ENCODE measurements at places on chromosomes 4 and X.

DNA sequence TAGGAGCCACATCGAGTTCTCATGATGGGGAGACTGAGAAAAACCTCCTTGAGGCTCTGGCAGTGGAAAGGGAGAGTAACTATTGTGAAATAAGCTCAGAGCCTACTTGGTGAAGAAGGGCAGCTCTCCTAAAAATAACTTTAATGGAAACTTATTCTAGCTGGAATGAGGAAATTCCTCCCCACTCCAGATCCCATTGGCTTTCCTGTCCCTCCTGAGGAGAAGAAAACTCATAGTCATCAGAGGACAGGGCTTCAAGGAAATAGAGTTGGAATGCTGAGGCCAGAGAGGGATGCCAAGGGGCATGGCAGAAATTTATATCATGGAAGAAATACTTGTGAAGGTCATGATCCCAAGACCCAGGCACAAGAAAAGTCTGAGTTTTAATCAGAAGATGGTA, 70.7 kb upstream of the TAPT1 start:
- DNase-seq = no peak

DNA sequence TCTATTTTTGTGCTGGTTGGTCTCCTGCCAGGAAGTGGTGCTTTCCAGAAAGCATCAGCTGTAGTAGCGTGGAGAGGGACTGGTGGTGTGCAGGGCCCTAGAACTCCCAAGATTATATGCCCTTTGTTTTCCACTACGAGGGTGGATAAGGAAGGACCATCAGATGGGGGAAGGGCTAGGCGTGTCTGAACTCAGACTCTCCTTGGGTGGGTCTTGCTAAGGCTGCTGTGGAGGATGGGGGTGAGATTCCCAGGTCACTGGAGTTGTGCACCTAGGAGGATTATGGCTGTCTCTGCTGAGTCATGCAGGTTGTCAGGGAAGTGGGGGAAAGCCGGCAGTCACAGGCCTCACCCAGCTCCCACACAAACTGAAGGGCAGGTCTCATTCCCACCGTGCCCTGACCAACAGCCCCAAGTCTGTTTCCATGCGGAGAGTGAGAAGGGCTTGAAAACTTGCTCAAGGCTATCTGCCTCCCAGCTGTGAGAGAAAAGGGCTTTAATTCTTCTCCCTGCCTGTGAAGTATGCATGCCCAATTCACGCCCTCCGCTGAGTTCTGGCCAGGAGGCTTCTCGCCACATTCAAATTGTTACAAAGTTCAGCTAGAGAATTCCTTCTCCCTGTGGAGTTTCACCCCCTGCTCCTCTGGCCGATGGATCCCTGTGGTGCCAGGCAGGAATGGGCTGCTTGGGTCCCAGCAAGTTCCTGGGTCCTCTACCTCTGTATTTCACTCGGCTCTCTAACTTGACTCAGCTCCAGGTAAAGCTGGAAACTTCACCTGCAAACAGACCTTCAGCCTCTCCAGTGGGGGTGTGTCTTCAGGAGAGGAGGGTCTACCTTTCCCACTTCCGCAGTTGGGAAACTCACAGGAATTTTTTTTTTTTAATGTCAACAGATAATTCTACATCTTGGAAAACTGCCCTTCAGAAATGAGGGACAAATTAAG, 7.7 kb upstream of the CSTF2 start:
- no peak for DNase-seq

DNA sequence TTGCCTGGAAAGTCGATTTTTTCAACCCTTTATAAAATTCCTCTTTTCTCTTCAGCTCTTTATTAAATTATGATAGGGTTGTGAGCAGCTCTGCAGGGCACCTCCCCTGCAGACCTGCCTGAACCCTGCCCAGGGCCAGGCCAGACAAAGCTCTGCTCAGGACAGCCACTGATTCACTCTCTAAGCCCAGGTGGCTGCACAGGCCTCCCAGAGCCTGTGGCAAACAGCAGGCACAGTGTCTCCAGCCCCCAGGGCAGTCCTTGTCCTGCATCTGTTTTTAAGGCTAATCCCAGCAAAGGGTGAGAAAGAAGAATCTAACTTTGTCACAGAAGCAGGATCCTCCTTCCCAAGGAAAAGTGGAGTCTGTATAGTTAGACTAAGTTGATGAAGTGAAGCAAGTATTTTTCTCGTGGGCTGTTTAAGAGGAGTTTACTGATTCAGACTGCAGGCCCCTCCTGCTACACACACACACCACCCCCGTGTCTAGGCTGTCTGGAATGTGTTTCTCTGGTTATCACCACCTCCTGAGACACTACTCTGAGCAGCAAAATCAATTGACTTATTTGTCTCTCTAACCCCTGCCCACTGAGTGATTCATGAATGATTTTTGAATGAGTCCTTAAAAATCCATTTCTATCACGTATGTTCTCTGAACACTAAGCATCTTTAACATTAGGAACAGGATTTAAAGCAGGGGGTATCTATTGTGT, 101.7 kb downstream of the CHIC2 start:
- DNase-seq = peak; percentile 40

GRCh38 chrX:69021141-69021960, 143.9 kb downstream of the PJA1 start:
- DNase-seq = peak; percentile 89

DNA sequence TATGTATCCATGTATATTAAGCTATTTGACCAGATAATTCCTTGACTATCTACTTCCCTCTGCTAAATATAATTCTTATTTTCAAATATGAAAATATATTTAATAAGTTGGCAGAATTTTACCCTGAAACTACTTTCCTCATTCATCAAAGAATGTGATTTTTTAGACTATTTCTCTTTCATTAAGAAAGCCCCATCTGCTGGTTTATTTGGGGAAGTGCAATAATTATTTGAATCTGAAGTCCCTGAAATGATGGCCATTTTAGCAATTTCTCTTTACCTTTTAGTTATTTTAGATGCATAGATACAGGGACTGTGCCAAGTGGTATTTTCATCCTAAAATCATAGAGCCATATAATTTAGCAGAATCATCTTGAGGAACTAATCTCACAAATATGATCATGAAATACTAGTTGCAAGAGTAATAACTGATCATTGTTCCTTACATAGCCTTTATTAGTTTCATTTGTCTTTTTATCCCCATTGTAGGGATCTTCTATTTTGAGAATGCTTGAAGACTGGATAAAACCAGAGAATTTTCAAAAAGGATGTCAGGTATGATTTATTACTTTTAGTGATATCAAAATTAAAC, 39.0 kb downstream of the ENPEP start:
- no peak for DNase-seq

GRCh38 chr4:150004481-150004880, 73.8 kb upstream of the DCLK2 start:
- DNase-seq = no peak

DNA sequence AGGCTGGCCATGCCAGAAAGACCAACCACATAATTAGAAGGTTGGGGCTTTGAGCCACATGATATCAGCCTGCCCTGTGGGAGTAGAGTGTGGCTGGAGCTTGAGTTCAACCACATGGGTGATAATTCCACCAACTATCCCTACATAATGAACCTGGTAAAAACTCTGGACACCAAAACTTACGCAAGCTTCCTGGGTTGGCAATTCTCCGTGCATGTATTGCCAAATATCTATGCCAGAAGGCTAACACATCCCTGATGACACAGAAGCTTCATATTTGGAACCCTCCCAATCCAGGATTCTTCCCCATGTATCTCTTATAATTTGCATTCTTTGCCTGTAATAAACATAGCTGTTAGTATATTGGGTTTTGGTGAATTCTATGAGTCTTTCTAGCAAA, 68.2 kb downstream of the FUNDC1 start:
- no peak for DNase-seq

- DNase-seq = peak; percentile 98
These were observed 10.9 kb upstream of the CLTRN start for GRCh38 chrX:15675490-15675921.

DNA sequence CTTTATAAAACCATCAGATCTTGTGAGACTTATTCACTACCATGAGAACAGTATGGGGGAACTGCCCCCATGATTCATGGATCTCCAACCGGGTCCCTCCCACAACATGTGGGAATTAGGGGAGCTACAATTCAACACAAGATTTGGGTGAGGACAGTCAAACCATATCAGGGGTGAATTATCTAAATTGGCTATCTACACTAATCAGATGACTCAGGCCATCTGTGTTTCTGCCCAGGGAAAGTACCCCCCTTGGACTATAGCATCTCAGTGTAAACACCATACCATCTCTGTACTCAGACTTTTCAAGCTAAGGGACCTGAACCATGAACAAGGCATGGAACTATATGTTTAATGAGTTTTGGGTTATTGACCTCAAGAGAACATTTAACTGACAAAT, 76.8 kb downstream of the LNX1 start:
- no peak for DNase-seq

GRCh38 chr4:148926276-148927260, 484.4 kb upstream of the NR3C2 start:
- DNase-seq = no peak

GRCh38 chrX:12824944-12825343, 33.7 kb downstream of the PRPS2 start:
- DNase-seq = no peak

GRCh38 chr4:38948551-38948950, 80.9 kb downstream of the FAM114A1 start:
- DNase-seq = no peak

DNA sequence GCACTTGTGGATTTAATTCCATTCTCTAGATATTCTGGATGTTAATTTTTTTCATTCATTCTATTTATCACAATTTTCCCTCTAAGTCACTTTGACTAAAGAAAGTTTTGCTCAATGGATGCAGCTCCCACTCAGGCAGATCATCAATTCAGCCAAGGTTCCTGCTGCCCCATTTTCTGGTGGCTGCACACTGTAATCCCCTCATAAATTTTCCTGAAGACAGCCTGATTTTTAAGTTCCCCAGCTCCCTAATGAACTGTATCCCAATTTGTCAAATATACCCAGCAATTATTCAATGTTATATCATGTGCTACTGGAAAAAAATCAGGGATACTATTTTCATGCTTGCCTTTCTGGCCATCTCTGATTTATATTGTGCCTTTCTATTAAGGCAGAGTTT, 61.2 kb downstream of the SCD5 start:
- no peak for DNase-seq

- DNase-seq = no peak
These were observed 5.8 kb downstream of the PTTG2 start for GRCh38 chr4:37966044-37966443.

DNA sequence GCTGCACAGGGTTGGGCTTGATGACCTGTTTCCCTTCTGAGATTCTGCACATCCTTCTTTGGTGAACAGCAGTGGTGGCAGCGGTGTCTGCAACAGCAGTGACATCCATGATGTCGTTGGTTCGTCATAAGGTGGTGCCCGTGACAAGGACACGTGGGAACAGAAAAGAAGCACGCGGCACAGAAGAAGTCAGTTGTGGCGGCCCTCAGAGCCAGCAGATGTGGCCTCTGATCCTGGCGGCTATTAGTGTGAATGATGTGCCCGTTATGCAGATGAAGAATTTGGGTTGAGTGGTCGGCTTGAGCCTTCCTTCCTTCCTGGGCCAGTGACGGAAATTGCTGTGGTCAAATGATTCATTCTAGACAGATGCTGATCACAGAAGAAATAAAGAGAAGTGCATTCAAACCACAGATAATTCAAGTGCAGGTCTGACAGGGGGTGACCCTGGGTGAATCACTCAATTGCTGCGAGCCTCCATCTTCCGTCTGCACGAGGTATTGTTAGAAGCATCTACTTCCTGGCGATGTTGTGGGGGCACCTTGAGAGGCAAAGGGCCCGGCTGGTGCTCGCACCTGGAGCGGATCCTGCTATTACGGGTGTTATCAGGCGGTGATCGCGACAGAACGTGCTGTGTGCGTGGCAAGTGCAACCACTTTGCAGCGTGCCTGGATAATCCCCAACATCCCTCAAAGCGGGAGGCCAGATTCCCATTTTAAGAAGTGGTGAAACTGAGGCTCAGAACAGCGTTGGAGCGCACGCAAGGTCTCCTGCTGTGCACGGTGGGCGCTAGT, 215.2 kb upstream of the PSAPL1 start:
- no peak for DNase-seq

- no peak for DNase-seq
These were observed 3.1 kb downstream of the ZNF827 start for GRCh38 chr4:145935253-145936141.

DNA sequence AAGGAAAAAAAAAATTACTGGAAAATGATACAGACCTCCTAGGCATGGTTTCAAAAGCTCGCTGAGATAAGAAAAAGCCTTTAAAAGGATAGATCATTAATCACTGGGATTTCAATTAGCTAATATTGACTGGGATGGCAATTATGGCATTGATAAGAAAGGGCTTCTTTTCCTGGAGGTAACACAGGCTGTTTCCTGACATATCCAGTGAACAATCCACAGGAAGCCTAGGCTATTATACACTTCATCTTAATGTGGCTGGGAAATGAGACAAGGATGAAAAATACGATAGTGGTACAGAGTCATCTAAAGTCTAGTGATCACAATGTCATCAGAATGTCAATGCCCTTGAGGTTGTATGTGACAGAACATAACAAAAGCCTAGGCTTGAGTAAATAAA, 1579.3 kb downstream of the C4orf33 start:
- DNase-seq = no peak

- DNase-seq = no peak
These were observed 318.9 kb upstream of the F9 start for GRCh38 chrX:139211568-139212182.

DNA sequence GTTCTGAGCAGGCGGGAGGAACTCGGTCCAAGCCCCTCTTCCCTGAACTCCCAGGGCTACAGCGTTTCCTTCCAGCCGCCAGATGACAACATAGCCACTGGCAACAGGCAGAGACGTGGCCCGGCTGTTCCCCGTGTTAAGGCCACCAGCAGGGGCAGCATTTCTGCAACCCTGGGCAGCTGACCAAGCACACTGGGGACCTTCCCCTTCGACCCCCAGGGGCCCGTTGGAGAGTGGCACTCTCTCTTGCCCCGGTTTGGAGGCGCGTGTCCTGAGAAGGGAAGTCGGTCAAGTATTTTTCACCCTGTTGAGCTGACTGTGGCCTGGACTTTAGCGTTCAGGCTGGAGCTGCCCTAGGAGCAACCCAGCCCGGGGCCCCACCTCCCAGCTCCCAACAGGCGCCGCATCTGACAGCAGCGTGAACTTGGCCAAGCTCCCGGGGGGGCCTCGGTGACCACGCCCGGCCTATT, 37.6 kb downstream of the ZBTB49 start:
- no peak for DNase-seq

- no peak for DNase-seq
These were observed 150.5 kb downstream of the ARSF start for GRCh38 chrX:3191796-3192195.
